Memory B cell (primary cell): ENCODE measurements at places on chromosomes 13 and 19.

DNA sequence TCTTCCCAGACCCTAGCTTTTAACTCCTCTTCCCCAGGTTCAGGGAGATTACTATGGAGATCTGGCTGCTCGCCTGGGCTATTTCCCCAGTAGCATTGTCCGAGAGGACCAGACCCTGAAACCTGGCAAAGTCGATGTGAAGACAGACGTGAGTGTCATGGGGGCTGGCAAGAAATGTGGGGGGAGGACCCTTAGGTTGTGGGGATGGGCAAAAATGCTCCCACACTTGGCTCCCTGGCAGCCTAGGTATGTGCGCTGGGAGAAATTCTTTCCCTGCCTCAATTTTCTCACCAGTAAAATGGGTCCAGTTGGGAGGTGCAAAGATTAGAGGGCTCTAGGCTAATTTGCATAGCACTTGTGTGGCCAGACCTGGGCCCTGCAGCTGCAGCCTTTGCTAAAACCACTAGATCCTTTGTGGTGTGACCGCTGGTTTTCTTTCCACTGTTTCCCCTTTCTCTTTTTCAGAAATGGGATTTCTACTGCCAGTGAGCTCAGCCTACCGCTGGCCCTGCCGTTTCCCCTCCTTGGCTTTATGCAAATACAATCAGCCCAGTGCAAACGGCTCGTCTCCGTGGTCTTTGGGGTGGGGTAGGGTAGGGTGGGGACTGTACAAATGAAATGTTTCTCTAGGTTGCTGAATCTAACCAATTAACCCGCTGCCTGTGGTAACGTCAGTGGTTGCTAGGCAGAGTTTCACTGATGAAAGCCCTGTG lies 959 bp upstream of the RAB4B start:
- H3K4me1 ChIP-seq: peaks cover 41% of the 10 kb centered on the region
- H3K27me3 ChIP-seq: no peaks in the 10 kb centered on the region
- H3K36me3 ChIP-seq: peaks cover 18% of the 10 kb centered on the region
- peak overlapping the region; percentile 91 for H3K4me3 ChIP-seq
- peak; percentile 32 for DNase-seq

GRCh38 chr19:55257461-55258420 lies 1.1 kb downstream of the PPP6R1 start:
- no peak for DNase-seq
- no peaks in the 10 kb centered on the region for H3K27me3 ChIP-seq
- peak overlapping the region; percentile 95 for H3K27ac ChIP-seq
- peaks cover 46% of the 10 kb centered on the region for H3K4me1 ChIP-seq
- H3K4me3 ChIP-seq: peak overlapping the region; percentile 97

DNA sequence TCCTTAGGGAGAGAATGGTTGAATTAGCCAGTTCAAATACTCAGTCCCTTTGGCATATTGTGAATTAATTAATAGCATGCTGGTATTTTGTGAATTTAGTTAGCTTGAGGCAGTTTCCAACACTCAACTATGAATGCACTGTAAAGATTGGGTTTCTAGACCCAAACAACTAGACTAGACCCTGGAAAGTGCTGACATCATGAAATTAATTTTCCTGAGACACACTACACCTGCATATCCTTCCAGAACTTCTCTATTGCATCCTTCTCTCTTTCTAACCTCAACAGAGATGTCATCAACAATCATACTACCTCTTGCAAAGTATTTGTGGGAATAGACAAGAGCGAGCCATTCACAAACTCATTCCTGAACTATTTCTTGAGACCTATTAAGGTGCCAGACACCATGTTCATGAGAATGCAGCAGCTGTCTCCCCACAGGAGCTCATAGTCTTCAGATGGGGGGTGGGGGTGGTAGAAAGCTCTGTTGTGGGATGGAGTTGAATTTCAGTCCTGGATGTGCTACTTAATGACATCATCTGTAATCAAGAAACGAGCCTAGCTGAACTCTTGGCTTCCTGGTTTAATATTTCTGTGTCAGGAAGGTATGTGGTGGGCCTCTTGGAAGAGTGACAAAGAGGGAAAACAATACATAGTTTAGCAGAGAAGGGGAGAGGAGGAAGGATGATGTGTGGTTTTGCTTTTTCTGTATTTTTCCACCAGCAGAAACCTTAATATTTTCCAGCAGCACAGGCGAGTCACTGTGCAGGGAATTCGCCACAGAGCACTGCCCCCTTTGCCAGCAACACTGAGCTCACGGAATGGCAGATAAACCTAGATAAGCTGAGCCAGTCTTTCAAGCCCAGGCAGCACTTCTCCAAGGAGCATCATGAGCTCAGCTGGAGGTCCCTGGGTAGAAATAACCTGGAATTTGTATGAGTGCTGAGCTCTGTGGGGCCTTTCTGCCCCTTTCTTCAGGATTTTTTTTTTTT lies 53.1 kb upstream of the CYSLTR2 start:
- no peak for DNase-seq
- no peak overlapping the region for H3K27ac ChIP-seq
- H3K27me3 ChIP-seq: peaks cover 17% of the 10 kb centered on the region
- no peaks in the 10 kb centered on the region for H3K36me3 ChIP-seq
- no peak overlapping the region for H3K4me3 ChIP-seq
- no peaks in the 10 kb centered on the region for H3K4me1 ChIP-seq

- H3K4me3 ChIP-seq: no peak overlapping the region
- no peak overlapping the region for H3K27ac ChIP-seq
- H3K4me1 ChIP-seq: peaks cover 7% of the 10 kb centered on the region
- no peaks in the 10 kb centered on the region for H3K27me3 ChIP-seq
Observed at GRCh38 chr13:37047032-37047431, 12.5 kb downstream of the SUPT20H start.

GRCh38 chr19:27751044-27751391 lies 1461.9 kb downstream of the UQCRFS1 start:
- no peaks in the 10 kb centered on the region for H3K27me3 ChIP-seq
- H3K36me3 ChIP-seq: peaks cover 3% of the 10 kb centered on the region
- no peak overlapping the region for H3K27ac ChIP-seq
- DNase-seq: no peak

DNA sequence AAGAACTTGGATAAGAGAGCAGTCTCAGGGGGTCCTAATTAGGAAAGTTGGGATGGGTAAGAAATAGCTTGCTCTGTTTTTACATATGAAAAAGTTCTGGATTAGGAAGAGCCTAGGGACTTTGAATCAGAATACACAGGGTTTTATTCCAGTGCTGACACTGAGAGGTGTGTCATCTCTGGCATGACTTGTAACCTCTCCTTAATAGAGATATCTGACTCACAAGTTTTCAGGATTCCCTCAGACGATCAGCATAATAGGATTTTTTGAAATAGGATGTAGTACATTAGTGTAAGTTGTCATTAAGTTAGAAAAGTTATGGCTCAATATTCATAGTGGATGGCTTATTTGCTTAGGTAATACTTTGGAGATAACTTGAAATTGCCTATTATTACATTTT lies 555.2 kb upstream of the MIR17HG start:
- no peaks in the 10 kb centered on the region for H3K27me3 ChIP-seq
- H3K27ac ChIP-seq: no peak overlapping the region
- DNase-seq: no peak
- no peak overlapping the region for H3K4me3 ChIP-seq

GRCh38 chr19:49213791-49214190 lies 56.2 kb downstream of the TRPM4 start:
- H3K36me3 ChIP-seq: no peaks in the 10 kb centered on the region
- no peaks in the 10 kb centered on the region for H3K27me3 ChIP-seq

GRCh38 chr19:52451241-52451640 lies 2.1 kb upstream of the ZNF578 start:
- peaks cover 25% of the 10 kb centered on the region for H3K36me3 ChIP-seq
- no peak overlapping the region for H3K27ac ChIP-seq
- H3K27me3 ChIP-seq: peaks cover 9% of the 10 kb centered on the region
- H3K4me3 ChIP-seq: no peak overlapping the region
- H3K4me1 ChIP-seq: peaks cover 3% of the 10 kb centered on the region

DNA sequence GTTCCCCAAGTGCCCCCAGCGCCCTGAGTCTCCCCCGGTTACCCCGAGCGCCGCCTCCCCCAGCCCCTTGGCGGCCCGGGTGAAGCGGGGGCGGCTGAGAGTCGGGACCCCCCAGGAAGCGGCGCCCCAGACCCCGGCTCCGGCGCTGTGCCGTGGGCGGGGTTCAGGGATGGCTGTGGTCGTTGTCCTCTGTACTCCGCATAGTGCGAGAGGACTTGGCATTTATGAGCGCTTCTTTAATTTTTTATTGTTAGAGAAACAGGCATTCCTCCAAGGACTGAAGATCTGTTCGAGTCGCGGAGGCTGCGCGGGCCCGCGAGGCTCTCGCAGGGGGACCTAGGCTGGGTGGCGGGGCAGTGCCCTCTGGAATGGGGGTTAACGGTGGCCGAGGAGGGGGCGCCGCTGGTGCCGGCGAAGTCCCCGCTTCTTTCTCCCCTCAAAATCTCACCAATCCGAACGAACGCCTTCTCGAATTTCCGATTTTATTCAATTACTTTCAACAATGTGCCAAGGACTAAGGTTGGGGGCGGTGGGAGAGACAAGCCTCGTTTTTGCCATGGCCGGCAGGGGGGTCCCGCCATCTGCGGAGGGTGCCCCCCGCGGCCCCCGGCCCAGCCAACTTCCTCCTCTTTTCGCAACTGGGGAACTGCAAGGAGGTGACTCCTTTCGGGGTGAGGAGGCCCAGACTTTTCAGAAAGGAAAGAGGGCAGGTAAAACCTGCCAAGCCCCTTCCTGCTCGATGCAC lies 596 bp upstream of the GJB2 start:
- peak overlapping the region; percentile 62 for H3K27ac ChIP-seq
- H3K4me1 ChIP-seq: peaks cover 20% of the 10 kb centered on the region
- peak overlapping the region; percentile 71 for H3K4me3 ChIP-seq
- H3K36me3 ChIP-seq: no peaks in the 10 kb centered on the region
- H3K27me3 ChIP-seq: peaks cover 17% of the 10 kb centered on the region
- DNase-seq: no peak

GRCh38 chr19:3969435-3970312 lies 1.2 kb downstream of the DAPK3 start:
- no peak for DNase-seq
- H3K27ac ChIP-seq: peak overlapping the region; percentile 72
- peaks cover 8% of the 10 kb centered on the region for H3K36me3 ChIP-seq
- peak overlapping the region; percentile 89 for H3K4me3 ChIP-seq
- no peaks in the 10 kb centered on the region for H3K27me3 ChIP-seq

DNA sequence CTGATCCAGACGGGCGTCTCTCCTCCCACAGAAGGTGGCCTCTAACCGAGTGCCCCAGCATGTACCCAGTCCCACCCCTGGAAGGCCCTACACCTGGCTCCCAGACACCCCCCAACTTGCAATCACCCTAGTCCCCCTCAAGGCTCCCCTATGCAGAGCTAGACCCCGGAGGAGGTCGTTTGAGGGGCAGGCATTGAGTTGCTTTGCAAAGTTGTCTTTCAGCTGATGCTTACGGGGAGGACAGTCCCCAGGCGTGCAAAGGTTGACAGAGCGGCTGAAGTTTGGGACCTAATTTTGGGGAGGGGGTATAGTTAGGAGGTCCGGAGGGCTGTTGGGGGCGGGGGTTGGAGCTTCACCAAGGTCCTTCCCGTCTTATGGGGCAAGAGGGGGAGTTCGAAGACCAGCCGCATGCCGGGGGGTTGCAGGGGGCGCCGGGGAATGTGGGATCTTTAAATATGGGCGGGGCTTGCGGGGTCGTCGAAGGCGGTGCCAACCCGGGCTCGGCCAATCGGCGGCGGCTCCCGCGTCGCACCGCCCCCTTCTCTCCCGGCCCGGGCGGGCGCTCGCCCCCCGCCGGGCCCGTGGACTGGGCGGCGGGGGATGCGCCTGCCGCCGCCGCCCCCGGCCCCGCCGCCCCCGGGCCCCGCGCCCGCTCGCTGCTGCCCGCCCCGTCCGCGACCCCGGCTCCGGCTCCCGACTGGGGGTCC lies at the start of gene KCNN1:
Gene KCNN1, plus strand, starts transcription at position 558 of the 707 bp plus-strand sequence. CDS start 6,782 bp downstream, outside the sequence.
- no peaks in the 10 kb centered on the region for H3K36me3 ChIP-seq
- H3K27ac ChIP-seq: no peak within 1 kb of the TSS
- peak within 1 kb of the TSS; percentile 79 for H3K4me3 ChIP-seq
- peaks cover 6% of the 10 kb centered on the region for H3K4me1 ChIP-seq
- H3K27me3 ChIP-seq: peaks cover 29% of the 10 kb centered on the region

DNA sequence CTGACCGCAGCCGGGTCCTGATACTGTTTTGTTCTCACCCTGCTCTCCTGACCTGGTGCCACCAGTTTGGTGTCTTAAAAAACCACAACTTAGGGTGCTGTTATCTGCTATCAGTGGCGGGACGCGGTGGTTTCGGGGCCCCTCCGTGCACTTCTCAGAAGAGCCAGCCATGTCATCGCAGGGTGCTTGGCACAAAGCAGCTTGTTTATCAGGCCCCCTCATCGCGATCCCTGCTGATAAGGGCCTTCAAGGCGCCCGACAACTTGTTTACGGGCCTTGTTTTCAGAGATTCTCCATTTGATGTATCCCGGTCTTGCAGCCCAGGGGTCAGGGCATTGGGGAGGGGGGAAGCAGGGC lies 58.1 kb upstream of the KLF2 start:
- no peaks in the 10 kb centered on the region for H3K27me3 ChIP-seq
- DNase-seq: no peak
- no peak overlapping the region for H3K4me3 ChIP-seq
- H3K27ac ChIP-seq: peak overlapping the region; percentile 83

DNA sequence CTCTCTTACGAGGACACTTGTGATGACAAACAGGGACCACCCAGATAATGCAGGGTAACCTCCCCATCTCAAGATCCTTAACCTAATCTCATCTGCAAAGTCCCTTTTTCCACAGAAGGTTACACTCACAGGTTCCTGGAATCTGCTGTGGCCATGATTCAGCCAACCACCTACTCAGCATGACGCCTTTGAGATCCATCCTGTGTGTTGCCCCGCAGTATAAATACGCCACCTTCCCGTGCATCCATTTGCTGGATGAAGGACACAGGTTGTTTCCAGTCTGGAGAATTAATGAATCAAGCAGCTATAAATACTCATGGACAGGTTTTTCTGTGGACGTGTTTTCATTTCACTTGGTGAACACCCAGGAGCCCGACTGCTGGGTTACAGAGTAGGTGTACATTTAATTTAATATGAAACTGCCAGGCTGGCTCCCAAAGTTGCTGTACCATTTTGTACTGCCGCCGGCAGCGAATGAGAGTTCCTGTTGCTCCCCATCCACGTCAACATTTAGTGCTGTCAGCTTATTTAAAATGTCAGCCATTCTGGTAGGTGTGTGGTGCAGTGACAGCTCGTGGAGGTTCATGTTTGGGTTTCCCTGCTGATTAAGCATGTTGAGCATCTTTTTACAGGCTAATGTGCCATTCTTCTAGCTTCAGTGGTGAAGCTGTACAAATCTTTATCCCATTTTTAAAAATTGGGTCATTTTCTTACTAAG lies 40.2 kb downstream of the ELL start:
- no peak for DNase-seq
- H3K27me3 ChIP-seq: no peaks in the 10 kb centered on the region
- H3K36me3 ChIP-seq: no peaks in the 10 kb centered on the region
- H3K27ac ChIP-seq: no peak overlapping the region

DNA sequence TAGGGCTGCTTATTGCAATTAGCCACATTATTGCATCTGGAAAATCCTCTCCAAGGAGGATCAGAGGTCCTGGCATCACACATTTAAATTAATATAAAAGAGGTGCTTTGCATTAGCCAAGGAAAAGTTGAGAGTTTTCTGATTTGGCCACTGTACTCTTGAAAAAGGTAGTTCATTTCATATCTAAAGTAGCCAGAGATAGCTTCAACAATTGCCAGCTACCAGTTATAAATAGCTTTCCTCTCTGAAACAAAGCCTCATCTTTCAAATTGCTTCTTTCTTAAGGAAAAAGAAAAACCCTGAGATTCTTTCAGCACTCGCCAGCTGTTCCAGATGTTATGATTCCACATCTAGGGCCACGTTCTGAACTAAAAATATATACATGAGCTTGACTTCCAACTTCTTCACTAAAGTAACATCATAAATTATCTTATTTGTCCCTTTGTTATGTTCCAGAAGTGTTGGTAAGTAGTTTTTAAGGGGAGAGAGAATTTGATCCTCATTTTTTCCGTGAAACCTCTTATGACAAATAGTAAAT lies 69.6 kb downstream of the ERCC5 start:
- no peak overlapping the region for H3K27ac ChIP-seq
